Activated naive CD8-positive, alpha-beta T cell treated with anti-CD3 and anti-CD28 coated beads, Interleukin-2, amount 10 ng/mL, durations not matched to agents 7 days and 5 days (primary cell): ENCODE measurements at places on chromosomes 12 and 14. TPM values are rescaled to one million over a fixed set of nuclear protein-coding genes. Genes with fewer than 3 reads are reported as not detected.

DNA sequence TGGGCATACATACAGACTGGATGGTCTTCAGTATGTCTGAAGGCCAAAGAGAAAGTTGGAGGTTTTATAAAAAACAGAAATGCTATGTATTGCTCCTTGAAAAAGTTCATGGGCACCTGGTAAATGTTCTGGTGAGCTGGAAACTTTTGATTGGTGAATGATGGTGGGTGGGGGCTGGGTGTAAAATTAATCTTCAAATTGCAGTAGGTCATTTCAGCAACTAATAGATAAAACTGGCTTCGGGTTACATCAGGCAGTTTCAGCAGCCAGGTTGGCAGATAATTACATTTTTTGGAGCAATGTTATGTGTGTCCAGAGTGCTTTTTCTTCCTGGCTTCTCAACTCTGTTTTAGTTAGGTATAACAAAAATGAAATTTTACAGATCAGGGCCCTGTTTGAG is 35.3 kb downstream of the SDR9C7 start:
- H3K27ac ChIP-seq: no peak overlapping the region
- H3K36me3 ChIP-seq: peaks cover 2% of the 10 kb centered on the region

The RHEBL1 gene
- total RNA-seq: 8.0 TPM

DNA sequence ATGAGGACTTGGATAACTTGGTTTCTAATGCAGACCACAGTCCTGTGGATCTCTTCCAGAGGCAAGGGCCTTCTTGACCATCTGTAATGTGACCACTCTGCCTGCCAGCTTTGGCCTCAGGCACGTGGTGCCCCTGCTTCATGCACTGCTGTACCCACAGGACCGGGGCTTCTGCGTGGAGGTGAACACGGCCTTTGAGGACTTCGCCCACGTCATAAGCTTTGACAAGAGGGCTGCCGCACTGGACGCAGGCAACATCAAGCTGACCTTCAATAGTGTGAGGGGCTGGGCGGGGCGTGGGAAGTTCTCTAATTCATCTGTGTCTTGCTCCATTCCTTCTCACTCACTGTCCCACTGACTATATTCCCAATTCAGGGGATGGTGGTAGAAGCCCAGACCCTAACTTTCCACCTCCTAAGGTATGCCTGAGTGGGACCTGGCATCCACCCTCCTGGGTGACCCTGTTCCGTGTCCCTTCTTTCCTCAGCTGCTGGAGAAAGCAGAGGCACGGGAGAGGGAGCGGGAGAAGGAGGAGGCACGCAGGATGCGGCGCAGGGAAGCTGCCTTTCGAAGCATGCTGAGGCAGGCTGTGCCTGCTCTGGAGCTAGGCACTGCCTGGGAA is 18.5 kb downstream of the PRPF40B start:
- peaks cover 10% of the 10 kb centered on the region for H3K36me3 ChIP-seq
- H3K27me3 ChIP-seq: no peaks in the 10 kb centered on the region
- H3K4me1 ChIP-seq: peaks cover 21% of the 10 kb centered on the region
- H3K27ac ChIP-seq: no peak overlapping the region

The KCNA5 gene
- total RNA-seq: not detected

The PMCH gene
- not detected for total RNA-seq

DNA sequence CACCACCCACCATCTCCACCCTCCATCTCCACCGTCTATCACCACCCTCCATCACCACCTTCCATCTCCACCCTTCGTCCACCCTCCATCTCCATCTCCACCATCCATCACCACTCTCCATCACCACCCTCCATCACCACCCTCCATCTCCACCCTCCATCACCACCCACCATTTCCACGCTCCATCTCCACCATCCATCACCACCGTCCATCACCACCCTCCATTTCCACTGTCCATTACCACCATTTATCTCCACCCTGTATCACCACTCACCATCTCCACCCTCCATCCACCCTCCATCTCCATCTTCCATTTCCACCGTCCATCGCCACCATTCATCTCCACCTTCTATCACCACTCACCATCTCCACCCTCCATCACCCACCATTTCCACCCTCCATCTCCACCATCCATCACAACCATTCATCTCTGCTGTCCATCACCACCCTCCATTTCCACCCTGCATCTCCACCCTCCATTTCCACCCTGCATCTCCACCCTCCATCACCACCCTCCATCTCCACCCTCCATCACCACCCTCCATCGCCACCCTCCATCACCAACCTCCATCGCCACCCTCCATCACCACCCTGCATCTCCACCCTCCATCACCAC is 6.1 kb upstream of the CEP170B start:
- H3K27ac ChIP-seq: no peak overlapping the region
- no peaks in the 10 kb centered on the region for H3K36me3 ChIP-seq
- no peak for DNase-seq
- peaks cover 7% of the 10 kb centered on the region for H3K27me3 ChIP-seq

The SLC6A13 gene
- total RNA-seq: 0.69 TPM

DNA sequence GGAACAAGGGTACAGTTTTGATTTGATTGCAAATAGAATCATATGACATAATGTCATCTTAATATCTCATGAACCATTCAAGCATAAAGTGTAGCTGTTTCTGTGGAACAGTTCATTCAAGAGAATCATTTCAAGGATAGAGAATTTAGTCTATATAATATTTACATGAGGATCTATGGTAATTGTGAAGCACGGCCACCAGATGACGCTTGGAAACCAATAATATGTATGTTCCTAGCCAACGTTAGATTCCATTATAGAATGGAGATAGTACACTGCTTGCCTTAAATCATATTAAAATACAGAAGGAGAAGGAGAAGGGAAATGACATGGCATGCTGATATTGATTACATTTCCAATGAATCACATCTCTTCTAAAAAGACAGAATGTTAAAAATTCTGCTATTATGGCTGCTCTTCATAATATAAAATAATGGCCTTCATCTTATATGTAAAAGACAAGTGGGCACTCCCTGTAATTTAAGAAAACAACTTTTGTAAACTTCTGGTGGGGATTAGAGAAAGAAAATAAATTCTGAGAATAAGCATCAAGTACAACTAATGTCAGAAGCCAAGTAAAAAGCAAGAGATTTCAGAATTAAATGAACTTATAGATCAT is 351.0 kb downstream of the NAV3 start:
- no peaks in the 10 kb centered on the region for H3K4me1 ChIP-seq
- H3K27me3 ChIP-seq: no peaks in the 10 kb centered on the region
- no peak for DNase-seq
- no peak overlapping the region for H3K4me3 ChIP-seq
- no peaks in the 10 kb centered on the region for H3K36me3 ChIP-seq

GRCh38 chr14:28515571-28515970 is 251.0 kb upstream of the FOXG1 start:
- DNase-seq: no peak
- H3K27ac ChIP-seq: no peak overlapping the region
- H3K27me3 ChIP-seq: no peaks in the 10 kb centered on the region
- no peak overlapping the region for H3K4me3 ChIP-seq
- no peaks in the 10 kb centered on the region for H3K36me3 ChIP-seq

DNA sequence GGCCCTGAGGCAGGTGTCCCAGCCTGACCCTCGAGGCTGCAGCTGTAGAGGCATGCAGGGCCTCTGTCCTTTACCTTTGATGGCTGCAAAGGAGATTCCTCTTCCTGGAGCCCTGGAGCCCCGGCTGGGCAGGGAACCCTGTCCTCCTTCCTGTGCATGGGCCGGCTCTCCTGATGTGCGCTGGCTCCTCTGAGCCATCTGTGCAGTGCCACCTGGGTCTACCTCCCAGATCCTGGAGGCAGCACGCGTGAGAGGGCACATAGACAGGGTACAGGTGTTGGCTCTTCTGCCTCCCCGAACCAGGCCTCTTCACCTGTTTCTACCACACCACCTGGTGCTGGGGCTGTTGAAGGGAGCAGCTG is 115.1 kb downstream of the BEGAIN start:
- no peak overlapping the region for H3K4me3 ChIP-seq
- H3K27me3 ChIP-seq: no peaks in the 10 kb centered on the region
- DNase-seq: no peak
- H3K27ac ChIP-seq: no peak overlapping the region
- peaks cover 4% of the 10 kb centered on the region for H3K4me1 ChIP-seq

DNA sequence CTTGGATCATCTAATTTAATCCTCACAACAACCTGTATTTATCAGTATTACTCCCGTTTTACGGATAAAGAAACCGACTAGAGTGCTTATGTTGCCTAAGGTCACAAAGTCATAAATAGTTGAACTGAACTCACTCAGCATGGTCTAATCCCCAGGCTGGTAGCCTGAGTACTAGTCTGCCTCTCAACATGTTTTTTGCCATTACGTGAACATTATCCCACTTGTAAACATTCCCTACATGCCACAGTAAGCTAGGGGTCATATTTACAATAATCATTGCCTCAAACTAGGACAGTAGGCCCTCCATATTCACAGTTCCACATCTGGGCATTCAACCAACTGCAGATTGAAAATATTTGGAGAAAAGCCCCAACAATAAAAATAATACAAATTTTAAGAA is 12.1 kb downstream of the SNRPF start:
- no peak overlapping the region for H3K4me3 ChIP-seq
- peaks cover 2% of the 10 kb centered on the region for H3K4me1 ChIP-seq
- no peak for DNase-seq
- no peak overlapping the region for H3K27ac ChIP-seq

The PLA2G1B gene
- total RNA-seq: not detected

DNA sequence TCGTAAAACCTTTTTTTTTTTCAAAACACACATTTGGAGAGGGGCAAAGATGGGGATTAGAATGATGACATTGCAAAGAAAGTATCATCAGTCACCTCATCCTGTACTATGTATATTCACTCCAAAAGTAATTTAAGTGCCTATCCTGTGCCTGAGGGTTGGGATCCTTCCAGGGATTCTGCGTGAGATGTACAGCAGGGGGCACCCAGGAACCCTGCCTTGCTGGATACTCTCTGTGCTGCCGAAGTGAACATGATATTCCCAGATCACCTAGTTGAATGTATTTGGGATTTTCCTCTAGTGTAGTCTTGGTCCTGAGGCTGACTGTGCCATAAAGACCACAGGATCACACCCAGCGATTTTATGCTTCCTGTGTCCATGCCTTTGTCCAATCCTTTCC is 372.7 kb downstream of the IPO8 start:
- no peak overlapping the region for H3K27ac ChIP-seq
- H3K4me3 ChIP-seq: no peak overlapping the region
- no peaks in the 10 kb centered on the region for H3K27me3 ChIP-seq
- H3K4me1 ChIP-seq: no peaks in the 10 kb centered on the region
- no peaks in the 10 kb centered on the region for H3K36me3 ChIP-seq

- no peak overlapping the region for H3K27ac ChIP-seq
- peaks cover 2% of the 10 kb centered on the region for H3K4me1 ChIP-seq
- no peaks in the 10 kb centered on the region for H3K27me3 ChIP-seq
- no peak overlapping the region for H3K4me3 ChIP-seq
Observed at GRCh38 chr12:57404966-57405640, 25.7 kb downstream of the R3HDM2 start.

The RAB15 gene
- total RNA-seq: 3.5 TPM

GRCh38 chr14:32883188-32883587 is 55.5 kb upstream of the NPAS3 start:
- H3K36me3 ChIP-seq: no peaks in the 10 kb centered on the region
- H3K4me3 ChIP-seq: no peak overlapping the region
- no peak for DNase-seq
- no peak overlapping the region for H3K27ac ChIP-seq
- H3K27me3 ChIP-seq: peaks cover 2% of the 10 kb centered on the region
- no peaks in the 10 kb centered on the region for H3K4me1 ChIP-seq

GRCh38 chr12:57837864-57838562 is 8.5 kb downstream of the CTDSP2 start:
- no peaks in the 10 kb centered on the region for H3K27me3 ChIP-seq
- DNase-seq: peak; percentile 45
- peaks cover 3% of the 10 kb centered on the region for H3K36me3 ChIP-seq
- H3K27ac ChIP-seq: peak overlapping the region; percentile 93
- H3K4me3 ChIP-seq: peak overlapping the region; percentile 59
- H3K4me1 ChIP-seq: peaks cover 82% of the 10 kb centered on the region
